ENCODE measurements at places on chromosomes 3 and 15.
A peak's percentile ranks its signal among the peaks of the same experiment; 100 is the strongest.

GRCh38 chr3:176961916-176962315 is 235.4 kb downstream of the TBL1XR1 start:
- DNase-seq = no peak

- no peak for DNase-seq
These were observed 767.7 kb upstream of the ALCAM start for GRCh38 chr3:104598848-104599511.

DNA sequence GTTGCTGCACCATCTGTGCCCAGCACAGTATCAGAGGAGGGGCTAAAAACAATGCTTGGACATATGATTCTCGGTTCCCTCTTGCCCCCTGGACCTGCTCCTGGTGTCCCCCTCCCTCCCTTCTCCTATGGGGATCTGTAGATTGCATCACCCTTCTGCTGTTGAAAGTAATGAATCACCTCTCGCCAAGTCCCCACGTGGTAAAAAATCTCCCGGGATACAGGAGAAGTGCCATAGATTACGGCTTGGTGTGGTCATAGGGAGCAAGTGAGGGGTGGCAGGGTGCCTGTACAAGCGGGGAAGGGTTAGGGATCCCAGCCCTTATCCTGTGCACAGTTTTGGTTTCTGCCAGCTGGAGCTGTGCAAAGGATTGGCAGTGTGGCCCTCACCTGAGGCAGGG is 37.7 kb downstream of the AMOTL2 start:
- DNase-seq = no peak

- no peak for DNase-seq
These were observed 64.7 kb downstream of the GPR176 start for GRCh38 chr15:39855400-39855799.

- DNase-seq = no peak
These were observed 2.0 kb downstream of the SIDT1 start for GRCh38 chr3:113534365-113534764.

DNA sequence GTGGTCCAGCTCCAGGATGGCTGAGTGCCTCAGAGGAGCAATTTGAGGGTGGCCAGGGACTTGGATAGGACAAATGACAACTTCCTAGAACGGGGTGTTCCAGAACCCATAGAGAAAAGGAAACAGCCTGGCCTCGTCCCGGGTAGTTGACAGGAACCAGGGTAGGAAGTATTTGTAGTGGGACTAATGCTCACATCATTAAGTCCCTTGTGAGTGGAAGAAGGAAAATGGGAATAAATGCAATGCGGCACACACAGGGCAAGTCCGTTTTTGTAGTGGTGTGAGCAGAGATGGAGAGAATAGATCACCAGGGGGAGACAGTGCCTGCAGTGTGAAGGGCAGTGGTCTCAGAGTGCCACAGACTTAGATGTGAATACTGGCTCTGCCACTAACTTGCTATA is 19.6 kb downstream of the TIMP4 start:
- peak; percentile 37 for DNase-seq

- DNase-seq = no peak
These were observed 41.0 kb downstream of the EPHB3 start for GRCh38 chr3:184602372-184603150.

GRCh38 chr15:51094606-51095569 is at the start of gene TNFAIP8L3:
TSS of gene TNFAIP8L3 (minus strand) at chr15:51094906. CDS start at chr15:51094595, 311 bp downstream.
- no peak for DNase-seq

DNA sequence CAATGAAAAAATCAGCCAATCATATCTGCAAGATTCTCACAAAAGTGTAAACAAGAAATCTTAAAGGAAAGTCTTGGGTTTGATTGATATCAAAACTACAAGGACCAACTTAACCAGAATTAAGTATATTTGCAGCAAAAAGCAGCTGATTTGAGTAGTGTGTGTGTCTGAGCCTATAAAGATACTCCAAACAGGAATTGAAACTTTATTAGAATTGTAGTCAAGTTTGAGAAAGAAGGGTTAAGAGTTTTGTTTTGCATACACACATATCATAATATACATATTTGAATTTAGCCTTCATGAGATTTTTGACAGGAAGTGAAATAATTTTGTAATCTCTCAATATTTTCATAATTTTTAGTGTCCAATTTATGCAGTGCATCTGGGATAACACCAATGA is 300.1 kb downstream of the NAALADL2 start:
- no peak for DNase-seq

DNA sequence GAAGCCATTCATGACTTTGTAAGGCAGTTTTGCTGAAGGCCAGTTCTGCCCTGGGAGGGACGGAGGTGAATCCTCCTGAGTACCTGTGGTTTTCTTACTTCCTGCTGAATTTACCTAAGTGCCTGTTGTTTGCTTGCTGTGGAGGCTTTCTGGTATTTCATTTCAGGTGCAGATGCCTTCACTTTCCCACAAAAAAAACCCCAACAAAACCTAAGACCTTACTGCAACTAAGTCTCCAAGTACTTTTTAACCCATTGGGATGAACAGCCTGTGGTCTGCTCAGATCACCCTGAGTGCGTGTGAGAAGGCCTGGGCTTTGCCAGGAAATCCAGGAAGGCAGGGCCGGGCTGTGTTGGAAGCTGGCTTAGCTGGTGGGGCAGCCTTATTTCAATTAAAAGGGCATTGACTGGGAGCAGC is 65.3 kb downstream of the IGF1R start:
- no peak for DNase-seq

GRCh38 chr3:142958707-142959106 is 4.8 kb downstream of the PAQR9 start:
- DNase-seq = no peak

- no peak for DNase-seq
These were observed 156.7 kb downstream of the TJP1 start for GRCh38 chr15:29665444-29666003.

GRCh38 chr15:43209059-43209824 is 11.6 kb downstream of the EPB42 start:
- peak; percentile 18 for DNase-seq

GRCh38 chr3:51295625-51296024 is 89.5 kb upstream of the MANF start:
- no peak for DNase-seq

All from inflammatory macrophage (primary cell).